ENCODE measurements at places on chromosomes 13 and 19.
A peak's percentile ranks its signal among the peaks of the same experiment; 100 is the strongest.

DNA sequence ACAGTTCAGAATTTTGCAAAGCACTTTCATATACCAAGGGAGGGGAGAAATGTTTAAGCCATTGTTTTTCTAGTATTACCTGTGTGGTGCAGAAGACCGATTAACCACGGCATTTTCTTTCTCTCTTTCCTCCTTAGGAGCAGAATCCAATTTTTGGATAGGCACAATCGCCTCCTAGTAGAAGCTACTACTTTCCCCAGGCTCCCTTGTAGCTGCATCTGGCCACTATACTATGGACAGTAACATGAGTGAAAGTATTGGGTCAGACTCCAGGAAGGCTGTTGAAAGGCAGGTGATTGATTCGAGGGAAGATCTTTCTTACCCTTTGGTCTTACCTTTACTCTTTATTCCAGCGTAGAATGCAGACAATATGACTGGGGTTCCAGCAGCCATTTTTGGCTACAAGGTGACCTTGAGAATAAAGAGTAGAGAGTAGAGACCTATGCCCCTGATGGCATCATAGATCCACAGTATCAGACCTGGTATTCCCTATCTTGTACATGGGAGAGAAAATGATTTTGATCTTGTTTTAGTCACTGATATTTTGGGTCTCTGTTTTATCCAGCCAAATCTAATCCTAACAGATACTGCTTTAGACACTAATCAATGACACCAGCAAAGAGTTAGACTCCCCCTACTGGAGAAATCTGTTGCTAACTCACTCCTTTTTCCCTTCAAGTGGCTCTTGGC lies 77.0 kb downstream of the LRRC63 start:
- DNase-seq, result peak; percentile 86

GRCh38 chr13:99307648-99308339 lies 595 bp upstream of the GPR183 start:
- DNase-seq, result peak; percentile 72

DNA sequence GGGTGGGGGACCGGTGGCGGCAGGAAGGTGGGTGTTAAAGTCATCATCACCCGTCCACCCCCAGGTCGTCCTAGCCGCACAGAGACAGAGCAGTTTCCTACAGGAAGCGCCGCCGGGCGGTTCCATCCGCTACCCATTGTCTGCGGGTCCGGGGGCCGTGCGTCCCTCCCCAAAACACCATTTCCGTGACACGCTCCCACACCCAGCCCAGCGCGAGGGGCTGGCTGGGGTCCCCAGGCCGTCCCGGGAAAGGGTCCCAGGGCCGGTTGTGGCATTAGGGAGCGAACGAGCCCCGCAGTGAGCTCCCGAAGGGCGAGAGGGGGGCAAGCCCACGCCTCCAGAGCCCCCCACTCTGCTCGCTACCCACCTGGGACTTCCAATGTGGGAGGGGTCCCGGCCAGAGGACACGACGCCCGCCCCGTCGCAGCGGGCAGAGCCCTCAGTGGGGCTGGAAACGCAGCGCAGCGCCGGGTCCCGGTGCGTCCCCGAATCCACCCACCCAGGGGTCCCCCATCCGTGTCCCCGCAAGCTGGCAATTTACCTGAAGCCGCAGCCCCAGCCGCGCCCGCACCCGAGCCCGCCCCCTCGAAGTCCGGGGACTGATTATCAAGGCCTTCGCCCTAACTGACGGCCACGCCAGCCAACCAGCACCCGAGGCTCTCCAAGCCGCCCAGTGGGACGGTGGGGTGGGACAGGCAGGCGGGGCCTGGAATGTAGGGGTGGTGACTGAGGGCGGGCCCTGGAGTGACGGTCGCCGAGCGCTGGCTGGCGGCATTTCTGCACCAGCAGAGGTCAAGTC lies at the start of gene KANK3:
KANK3 (minus strand) TSS at position 579 of the 799 bp plus-strand sequence. CDS start 5,434 bp downstream, outside the sequence.
- DNase-seq, result peak; percentile 95

DNA sequence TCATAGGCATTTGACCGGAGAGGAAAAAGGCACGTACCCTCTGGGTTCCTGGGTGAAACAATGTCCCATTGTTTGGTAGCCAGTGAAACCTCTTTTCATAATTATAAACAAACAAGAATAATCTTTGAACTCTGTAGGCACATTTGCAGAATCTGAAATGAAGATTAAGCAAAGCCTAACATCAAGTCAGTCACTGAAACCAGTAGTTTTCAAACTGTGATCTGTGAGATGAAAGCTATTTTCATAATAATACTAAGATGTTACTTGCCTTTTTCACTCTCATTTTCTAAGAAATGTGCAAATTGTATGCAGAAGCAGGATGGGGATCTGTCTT lies 105.4 kb downstream of the WDFY2 start:
- DNase-seq, result no peak

DNA sequence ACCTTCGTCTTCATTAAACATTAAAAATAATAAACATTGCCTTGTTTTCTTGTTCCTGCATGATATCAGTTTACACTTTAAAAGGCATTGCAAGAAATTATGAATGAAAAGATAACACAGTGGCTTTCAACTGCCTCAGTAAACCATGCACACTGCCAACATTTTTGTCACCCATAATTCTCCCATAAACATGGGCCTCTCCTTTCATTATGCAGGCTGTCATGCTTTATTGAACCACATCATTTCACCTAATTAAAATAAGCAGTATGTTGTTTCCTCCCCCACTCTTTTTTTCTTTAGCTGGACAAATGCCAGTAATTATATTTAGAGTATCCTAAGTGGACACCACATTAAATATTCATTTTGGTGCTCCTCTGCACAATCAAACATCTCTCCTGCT lies 1566.5 kb upstream of the SLC10A2 start:
- no peak for DNase-seq

- no peak for DNase-seq
Observed at GRCh38 chr19:16372065-16372915, 47.7 kb downstream of the KLF2 start.

DNA sequence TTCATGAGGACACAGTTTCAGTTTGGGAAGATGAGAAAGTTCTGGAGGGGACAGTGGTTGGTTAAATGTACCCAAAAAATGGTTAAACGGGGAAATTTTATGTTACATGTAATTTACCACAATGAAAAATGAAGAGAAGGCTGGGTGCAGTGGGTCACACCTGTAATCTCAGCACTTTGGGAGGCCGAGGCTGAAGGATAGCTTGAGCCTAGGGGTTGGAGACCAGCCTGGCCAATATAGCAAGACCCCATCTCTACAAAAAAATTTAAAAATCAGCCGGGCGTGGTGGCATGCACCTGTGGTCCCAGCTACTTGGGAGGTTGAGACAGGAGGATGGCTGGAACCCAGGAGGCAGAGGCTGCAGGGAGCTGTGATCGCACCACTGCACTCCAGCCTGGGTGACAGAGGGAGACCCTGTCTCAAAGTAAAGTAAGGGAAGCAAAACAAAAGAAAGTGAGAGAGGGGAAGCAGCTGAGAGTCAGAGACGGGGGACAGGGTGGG lies 17.2 kb downstream of the GNG7 start:
- DNase-seq, result no peak

GRCh38 chr13:91375116-91375729 lies 23.2 kb upstream of the GPC5 start:
- peak; percentile 59 for DNase-seq
